Stimulated activated CD4-positive, alpha-beta T cell treated with anti-CD3 and anti-CD28 coated beads, Interleukin-4, amount 100 ng/mL, for 4 hours (primary cell): ENCODE measurements at places on chromosomes 6 and 20.
A peak's percentile ranks its signal among the peaks of the same experiment; 100 is the strongest.

GRCh38 chr6:100185615-100186014 lies 191.6 kb upstream of the MCHR2 start:
- no peak for DNase-seq

DNA sequence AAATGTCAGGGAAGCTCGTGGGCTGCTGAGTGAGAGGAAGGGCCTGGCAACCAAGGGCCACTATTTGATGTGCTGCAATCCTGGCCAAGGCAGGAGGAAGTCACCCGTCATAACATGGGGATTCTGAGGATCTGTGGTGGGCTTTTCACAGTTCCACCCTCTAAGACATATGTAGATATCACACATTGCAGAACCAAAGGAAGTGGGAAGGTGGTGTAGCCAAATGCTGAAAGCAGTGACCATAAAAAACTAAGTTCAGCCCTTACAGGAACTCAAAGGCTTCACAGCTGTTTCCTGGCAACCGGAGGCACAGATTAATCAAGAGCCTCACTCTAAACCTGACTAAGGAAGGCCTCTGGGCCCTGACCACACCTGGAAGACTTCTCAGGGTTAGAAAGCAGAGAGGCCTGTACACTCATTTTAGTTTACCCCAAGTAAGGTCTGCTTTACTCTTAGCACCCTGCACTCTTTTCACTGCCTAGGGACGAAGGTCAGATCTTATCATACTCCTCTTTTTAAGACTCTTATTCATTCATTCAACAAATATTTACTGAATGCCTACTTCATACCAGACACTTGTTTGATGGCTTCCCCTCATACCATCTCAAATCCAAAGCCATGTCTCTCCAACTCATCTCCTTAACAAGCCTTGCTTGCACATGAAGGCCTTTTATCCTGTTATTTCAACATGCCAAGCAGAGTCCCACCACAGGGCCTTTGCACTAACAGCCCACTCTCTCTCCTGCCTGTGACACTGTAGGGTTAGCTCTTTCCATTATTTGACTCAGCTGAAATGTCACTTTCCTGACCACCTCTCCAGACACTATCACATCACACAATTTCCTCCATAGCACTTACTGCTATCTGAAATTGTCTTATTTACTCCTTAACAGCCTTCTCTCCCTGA lies 2.6 kb downstream of the UBE2V1 start:
- no peak for DNase-seq

GRCh38 chr6:22956029-22956681 lies 386.8 kb downstream of the HDGFL1 start:
- DNase-seq: no peak

DNA sequence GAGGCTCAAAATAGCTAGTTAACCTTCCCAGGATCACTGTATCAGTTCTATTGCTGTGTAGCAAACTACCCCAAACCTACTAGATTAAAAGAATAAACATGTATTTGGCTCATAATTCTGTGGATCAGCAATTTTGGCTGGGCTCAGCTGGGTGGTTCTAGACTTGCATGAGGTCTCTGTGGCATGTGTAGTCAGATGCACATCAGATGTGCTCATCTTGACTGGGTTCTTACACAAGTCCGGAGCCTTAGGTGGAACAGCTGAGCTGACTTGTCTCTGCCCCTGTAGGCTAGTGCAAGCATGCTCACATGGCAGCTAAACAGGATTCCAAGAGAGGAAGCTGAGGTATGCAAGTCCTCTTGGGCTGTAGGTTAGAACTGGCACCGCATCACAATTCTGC lies 173.2 kb upstream of the PRND start:
- no peak for DNase-seq

GRCh38 chr6:31111712-31112111 lies 663 bp downstream of the C6orf15 start:
- no peak for DNase-seq

DNA sequence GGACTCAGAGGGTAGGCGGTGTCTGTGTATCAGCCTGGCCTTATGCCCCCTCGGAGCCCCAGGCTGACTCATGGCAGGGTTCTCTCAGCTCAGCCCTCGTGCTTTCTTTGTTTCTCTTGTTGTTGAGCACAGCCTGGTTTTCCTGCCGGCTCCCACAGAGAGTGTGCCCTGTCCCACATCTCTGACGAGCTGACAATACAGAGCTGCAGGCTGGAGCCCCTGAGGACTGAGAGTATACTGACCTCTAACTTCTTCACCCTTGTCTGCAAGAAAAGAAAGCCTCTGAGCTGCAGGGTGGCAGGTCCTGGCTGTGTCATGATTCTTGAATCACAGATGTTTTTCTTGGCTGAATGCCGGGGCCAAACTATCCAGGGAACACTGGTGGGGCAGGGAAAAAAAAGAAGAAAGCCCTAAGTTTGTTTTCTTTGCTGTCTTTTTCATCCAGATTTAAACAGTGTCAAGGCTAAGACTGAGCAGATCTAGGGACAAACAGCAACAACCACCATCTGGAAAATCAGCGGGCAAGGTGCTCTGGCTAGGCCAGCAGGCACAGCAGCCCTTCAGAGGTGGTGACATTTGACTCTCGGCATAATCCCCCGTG lies 63.3 kb upstream of the ZNF133 start:
- DNase-seq: no peak

DNA sequence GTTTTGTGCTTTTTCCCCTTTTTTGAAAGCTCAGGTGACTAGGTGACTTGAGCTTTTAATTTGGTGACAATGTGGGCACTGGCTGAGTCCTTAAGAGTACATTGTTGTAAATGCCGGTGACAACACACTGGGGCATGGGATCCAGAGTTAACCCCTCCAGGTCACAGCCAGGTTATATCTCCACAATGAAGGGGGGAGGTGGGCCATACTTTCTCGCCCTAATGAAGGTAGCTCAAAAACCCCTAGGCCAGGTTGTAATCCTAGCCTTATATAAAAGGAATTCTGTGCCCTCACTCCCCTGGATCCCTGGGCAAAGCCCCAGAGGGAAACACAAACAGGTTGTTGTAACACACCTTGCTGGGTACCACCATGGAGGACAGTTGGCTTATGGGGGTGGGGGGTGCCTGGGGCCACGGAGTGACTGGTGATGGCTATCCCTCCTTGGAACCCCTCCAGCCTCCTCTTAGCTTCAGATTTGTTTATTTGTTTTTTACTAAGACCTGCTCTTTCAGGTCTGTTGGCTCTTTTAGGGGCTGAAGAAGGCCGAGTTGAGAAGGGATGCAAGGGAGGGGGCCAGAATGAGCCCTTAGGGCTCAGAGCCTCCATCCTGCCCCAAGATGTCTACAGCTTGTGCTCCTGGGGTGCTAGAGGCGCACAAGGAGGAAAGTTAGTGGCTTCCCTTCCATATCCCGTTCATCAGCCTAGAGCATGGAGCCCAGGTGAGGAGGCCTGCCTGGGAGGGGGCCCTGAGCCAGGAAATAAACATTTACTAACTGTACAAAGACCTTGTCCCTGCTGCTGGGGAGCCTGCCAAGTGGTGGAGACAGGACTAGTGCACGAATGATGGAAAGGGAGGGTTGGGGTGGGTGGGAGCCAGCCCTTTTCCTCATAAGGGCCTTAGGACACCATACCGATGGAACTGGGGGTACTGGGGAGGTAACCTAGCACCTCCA lies 2.2 kb upstream of the VEGFA start:
- DNase-seq: no peak

- DNase-seq: no peak
Observed at GRCh38 chr6:37092923-37093727, 76.8 kb upstream of the PIM1 start.

- peak; percentile 24 for DNase-seq
Observed at GRCh38 chr6:148464319-148465010, 121.8 kb downstream of the SASH1 start.

- DNase-seq: no peak
Observed at GRCh38 chr6:81788748-81789147, 36.3 kb upstream of the TENT5A start.

- no peak for DNase-seq
Observed at GRCh38 chr6:105226598-105227294, 46.9 kb upstream of the POPDC3 start.

DNA sequence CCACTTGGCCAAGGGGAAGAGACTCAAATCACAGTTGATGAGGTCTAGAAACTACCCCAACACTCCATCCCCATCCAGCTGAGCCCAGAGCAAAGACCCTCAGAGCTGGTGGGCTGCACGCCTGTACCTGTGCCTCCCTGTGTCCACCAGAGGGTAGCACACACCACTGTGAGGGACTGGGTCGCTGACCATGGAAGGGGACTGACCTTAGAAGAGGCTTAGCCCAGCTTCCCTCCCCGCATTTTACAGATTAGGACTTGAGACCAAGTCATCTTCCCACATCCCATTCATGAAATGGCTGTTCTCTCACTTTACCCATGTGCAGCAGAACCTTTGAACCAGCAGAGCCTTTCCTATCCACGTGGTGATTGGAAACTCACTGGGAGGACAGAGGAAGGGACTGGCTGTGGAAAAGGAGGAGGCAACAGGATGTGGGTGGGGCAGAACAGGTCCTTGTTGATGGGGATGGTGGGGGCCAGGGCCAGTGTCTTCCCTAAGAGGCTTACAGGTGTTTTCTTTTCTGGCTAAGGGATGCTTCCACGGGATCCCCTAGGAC lies 44.3 kb downstream of the CPXM1 start:
- DNase-seq: no peak

GRCh38 chr6:157280157-157280556 lies 43.2 kb downstream of the TMEM242 start:
- DNase-seq: no peak

GRCh38 chr20:46011631-46012482 lies 3.1 kb downstream of the MMP9 start:
- DNase-seq: no peak

DNA sequence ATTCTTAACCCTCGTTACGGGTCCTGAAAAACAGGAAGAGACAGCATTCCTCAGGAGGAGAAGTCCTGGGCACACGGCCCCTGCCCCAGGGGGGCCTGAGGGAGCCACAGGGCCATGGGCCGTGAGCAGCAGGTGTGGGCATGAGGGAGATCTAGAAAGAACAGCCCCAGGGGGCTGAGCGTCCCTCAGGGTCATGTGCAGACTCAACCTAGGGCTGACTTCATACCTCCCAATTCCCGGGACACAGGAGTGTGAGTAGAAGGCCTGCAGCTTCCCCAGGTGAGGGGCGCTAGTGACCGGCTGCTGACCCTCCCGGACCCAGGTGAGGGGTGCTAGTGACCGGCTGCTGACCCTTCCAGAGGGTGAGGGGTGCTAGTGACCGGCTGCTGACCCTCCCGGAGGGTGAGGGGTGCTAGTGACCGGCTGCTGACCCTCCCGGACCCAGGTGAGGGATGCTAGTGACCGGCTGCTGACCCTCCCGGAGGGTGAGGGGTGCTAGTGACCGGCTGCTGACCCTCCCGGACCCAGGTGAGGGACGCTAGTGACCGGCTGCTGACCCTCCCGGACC lies 35.1 kb downstream of the FRMD1 start:
- no peak for DNase-seq

DNA sequence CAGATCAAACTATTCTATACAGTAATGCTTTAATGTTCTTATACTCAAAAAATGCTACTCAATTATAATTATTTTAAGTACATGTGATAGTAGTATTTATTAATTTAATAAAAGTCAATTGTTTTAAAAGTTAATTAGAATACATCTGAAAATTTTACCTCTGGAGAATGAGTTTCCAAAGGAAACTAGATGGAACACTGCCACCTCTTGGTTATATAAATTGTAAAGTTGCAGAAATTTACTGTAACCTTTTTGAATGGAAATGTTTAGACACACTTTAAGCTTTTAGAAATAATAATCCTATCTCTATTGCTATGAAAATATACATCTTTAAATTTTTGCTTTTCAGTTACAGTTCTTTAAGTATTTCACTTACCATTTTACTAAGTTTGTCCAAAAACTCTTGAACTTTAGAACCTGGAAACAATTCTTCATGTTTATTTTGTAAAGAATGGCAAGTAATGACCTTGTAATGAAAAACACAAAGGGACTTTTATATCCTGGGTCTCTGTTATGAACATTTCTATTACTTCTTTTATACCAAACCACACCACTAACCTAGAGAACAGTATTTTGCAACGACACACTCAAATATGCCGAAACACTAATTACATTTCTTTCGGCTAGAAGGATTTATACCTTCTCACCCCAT lies 10.9 kb upstream of the BMP5 start:
- no peak for DNase-seq

- no peak for DNase-seq
Observed at GRCh38 chr20:64110411-64111068, 3.2 kb upstream of the NPBWR2 start.
